ENCODE measurements at places on chromosomes 12 and 14. TPM values are rescaled to one million over a fixed set of nuclear protein-coding genes. Genes with fewer than 3 reads are reported as not detected.

DNA sequence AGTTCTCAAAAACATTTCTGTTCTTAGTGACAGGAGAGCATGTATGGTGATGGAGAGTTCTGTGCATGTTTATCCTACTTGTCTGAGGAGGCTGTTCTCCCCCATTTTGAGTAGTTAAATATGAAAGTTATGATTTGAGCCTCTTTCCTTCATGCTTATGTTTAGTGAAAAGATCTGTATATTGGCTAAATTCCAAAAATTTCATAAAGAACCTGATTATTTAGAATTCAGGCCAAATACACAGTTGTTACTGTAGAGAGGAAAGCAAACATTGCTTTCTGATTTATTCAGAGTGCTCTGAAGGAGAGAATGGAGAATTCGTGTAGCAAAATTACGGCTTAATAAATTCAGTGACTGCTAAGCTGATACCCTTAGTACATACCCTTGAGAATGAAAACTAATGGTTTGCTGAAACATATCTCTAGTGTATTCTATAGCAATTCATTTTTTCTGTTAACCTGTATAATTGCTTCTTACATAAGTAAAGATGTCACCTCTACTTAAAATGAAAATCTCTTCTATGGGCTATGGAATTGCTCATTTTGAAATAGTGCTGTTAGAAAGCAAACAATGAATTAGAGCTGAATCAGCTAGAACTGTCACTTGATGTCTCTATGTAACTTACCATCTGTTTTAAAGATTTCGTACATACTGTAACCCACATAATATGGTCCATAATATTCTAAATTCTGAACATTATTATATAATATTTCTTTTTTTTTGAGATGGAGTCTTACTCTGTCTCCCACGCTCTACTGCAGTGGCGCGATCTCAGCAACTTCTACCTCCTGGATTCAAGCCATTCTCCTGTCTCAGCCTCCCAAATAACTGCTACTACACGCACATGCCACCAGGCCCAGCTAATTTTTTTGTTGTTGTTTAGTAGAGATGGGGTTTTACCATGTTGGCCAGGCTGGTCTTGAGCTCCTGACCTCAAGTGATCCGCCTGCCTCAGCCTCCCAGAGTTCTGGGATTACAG, 417.0 kb upstream of the RGS6 start:
- no peak for DNase-seq

GRCh38 chr12:120012067-120012621, 23.1 kb downstream of the BICDL1 start:
- peak; percentile 18 for DNase-seq

DNA sequence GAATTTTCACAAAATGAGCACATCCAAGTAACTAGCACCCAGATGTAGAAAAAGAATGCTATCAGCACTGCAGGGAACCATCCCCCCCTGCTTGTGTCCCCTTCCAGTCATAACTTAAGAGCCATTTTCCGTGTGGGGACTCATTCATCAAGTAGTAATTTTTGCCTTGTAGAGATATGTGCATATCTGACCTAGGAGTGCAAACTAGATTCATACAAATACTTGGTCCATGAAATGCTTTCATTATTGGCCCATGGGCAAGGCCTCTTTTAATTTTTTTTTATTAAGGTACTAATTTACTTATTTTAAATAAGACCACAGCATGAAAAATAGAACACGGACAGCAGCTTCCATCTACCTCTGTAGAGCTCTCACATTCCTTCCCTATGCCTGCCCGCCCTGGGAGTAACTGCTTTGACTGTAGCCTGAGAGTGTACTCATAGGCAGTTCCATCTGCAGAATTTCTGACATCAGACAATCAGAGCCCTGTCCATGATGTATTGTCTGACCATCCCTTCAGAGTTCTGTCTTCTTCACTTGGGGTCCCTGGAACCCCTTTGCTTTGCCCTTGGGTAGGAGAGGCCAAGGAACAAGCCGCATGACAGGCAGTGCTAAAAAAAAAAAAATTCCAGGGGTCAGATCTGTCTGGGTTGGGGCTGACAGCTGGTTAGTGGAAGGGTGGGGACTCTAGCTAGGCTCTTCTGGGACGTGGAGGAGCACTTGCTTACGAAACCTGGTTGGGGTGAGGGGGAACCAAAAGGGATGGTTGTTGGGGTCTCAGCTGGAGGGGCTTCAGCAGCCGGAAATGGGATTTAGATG, 131.7 kb downstream of the C12orf75 start:
- no peak for DNase-seq

DNA sequence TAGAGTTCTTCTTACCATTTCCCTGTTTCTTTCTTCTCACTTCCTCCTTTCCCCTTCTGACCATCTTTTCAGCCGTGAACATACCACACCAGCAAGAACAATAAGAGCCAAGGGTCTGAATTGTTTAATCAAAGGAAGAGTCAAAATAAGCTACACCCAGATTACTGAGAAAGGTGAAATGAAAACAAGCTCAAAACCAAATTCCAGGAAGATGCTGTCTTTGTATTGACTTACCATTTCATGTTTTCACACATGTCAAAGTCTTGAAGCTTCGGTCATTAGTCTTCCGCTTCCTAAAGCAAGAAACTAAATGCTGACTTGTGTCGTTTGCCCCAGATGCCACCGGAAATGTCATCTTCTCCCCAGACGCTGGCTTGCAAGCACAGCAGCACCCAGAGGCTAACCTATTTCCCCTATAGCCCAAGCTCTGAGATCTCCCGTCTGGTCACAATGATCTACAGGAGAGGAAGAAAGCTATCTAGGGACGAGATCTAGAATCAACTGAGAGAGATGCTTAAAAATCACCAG, 136.5 kb upstream of the AMIGO2 start:
- DNase-seq, result no peak

The SCNN1A gene
- total RNA-seq, result 118 TPM
